Activated CD8-positive, alpha-beta memory T cell treated with anti-CD3 and anti-CD28 coated beads for 36 hours (primary cell): ENCODE measurements at places on chromosomes 5 and 9. TPM values are rescaled to one million over a fixed set of nuclear protein-coding genes. Genes with fewer than 3 reads are reported as not detected.

The NIPAL4 gene
- total RNA-seq = 1.5 TPM

The UHRF2 gene
- 54.1 TPM for total RNA-seq

The EIF4EBP3 gene
- 13.6 TPM for total RNA-seq

The TXNDC8 gene
- not detected for total RNA-seq

The CETN3 gene
- total RNA-seq = 48.0 TPM

The TAF1L gene
- not detected for total RNA-seq

The CDH9 gene
- total RNA-seq = not detected

The PPP1R2B gene
- total RNA-seq = not detected

The PCDHGB7 gene
- not detected for total RNA-seq

The LRRC19 gene
- not detected for total RNA-seq

The HARS1 gene
- 100 TPM for total RNA-seq

The DTWD2 gene
- 4.4 TPM for total RNA-seq

The TMEM215 gene
- total RNA-seq = not detected

The FAM13B gene
- total RNA-seq = 20.8 TPM

The QRFP gene
- not detected for total RNA-seq

The COL15A1 gene
- total RNA-seq = 0.04 TPM

The FOXD4L5 gene
- 0.17 TPM for total RNA-seq

The SPINK13 gene
- not detected for total RNA-seq

The ACTL7A gene
- total RNA-seq = not detected

The PCDHA1 gene
- total RNA-seq = not detected

The IL4 gene
- total RNA-seq = 2.0 TPM

The IL5 gene
- total RNA-seq = 17.6 TPM

The SPATA31C1 gene
- total RNA-seq = not detected
